Tibial nerve (tissue), 4 donors: ENCODE measurements at places on chromosomes 6 and 20.

GRCh38 chr20:61835301-61835700 is 230.4 kb downstream of the TAF4 start:
- DNase-seq, result no peak

- DNase-seq, result no peak
These were observed 181.4 kb downstream of the GMPR start for GRCh38 chr6:16419636-16420336.

DNA sequence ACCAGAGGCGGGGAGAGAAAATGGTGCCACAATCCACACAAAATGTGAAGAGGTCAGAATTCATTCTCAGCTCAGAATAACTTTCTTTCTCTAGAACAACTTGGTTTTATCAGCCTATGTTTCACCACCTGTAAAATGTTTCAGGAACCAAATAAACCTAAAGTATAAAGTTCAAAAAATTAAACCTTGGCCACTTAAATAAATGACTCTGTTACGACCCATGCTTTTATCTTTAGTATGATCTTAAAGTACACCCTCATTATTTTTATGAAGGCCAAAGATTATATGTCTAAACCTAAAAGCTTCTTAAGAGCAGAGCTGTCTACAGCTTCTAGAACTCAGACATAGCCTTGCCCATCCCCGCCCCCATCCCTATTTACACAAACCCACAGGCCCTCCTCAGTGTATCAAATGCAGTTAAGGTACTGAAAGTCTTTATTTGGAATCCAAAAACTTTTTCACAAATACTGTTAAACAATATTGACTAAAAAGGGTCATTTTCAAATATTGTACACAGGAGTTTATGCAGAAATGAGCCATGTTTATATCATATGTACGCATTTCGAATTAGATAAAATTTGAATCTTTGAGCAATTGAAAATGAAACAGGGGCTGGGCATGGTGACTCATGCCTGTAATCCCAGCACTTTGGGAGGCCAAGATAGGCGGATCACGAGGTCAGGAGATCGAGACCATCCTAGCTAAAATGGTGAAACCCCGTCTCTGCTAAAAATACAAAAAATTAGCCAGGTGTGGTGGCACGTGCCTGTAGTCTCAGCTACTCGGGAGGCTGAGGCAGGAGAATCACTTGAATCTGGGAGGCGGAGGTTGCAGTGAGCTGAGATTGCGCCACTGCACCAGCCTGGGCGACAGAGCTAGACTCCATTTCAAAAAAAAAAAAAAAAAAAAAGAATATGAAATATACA is 5.7 kb upstream of the NHSL1 start:
- no peak for DNase-seq

DNA sequence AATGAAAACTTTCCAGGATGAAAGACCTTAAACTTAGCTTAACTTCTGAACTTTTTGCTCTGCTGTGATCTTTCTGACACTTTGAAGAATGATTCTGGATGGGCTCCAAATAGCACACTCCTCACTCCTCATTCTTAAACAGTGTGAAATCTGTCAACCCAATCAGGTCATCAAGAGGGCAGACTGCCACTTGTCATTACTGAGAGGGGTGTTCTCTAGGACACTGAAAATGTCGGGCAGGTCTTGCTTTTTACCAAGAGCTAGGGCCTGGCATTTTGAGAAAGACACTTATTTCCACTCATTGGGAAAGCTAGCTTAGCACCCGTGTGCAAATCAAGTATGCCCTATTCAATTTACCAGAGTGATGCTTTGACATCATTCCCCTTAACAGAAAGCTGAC is 122.2 kb downstream of the MTFR2 start:
- no peak for DNase-seq

DNA sequence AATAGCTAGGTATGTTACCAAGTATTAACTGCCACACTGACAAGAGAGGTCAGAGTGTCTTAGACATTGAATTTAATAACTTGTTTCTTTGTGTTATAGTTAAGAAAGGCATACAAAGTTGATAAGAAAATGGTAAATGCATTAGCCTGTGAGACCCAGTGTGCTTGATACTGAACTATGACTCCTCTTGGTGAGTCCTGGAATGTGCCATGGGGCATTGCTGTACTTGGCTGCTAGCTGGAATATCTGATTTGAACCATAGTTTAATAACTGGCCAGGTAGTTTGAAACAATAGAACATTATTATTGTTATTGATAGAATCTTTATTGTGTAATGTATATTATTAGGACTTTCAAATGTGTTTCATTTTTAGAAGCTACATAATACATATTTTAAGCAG is 70.0 kb downstream of the ZFAND3 start:
- no peak for DNase-seq

DNA sequence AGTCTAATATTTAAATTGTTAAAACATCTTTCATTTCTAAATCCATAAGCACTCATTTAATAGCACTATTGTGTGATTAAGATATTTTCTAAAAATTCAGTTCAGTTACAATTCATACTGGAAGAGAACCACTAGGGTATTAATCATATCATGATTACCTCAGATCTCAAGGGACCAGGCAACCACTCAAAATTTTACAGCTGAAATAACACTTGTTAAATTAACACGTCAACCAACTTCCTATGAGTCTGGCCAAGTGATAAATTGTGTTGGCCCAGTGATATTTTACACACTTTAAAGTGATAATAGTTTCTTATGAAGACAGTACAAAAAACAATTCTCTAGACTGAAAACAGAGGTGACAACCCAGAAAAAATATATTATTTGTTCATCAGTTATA is 869.0 kb upstream of the ADGRB3 start:
- DNase-seq, result no peak

DNA sequence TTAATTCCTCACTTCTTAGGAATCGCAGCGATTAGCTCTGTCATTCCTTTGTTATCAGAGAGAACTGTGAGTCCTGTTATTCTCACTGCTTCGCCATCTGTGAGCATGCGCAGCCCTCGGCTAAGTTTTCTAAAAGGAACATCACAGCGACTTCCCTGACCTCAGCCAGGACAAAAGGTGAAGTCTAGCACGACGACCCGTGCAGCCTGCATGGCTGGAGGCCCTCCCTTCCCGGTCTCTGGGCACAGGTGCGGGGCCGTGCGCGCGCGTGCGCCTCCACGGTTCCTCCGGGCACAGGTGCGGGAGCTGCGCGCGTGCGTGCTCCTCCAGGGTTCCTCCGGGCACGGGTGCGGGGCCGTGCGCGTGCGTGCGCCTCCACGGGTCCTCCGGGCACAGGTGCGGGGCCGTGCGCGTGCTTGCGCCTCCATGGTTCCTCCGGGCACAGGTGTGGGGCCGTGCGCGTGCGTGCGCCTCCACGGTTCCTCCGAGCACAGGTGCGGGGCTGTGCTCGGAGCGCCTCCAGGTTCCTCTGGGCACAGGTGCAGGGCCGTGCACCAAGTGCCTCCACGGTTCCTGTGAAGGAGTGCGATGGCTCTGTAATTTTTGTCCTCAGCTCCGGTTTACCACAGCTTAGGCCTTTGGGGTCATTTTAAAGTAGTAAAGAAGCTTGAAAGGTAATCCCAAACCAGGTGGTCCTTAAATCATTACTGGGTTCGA is 212.3 kb downstream of the ERMARD start:
- DNase-seq, result no peak

DNA sequence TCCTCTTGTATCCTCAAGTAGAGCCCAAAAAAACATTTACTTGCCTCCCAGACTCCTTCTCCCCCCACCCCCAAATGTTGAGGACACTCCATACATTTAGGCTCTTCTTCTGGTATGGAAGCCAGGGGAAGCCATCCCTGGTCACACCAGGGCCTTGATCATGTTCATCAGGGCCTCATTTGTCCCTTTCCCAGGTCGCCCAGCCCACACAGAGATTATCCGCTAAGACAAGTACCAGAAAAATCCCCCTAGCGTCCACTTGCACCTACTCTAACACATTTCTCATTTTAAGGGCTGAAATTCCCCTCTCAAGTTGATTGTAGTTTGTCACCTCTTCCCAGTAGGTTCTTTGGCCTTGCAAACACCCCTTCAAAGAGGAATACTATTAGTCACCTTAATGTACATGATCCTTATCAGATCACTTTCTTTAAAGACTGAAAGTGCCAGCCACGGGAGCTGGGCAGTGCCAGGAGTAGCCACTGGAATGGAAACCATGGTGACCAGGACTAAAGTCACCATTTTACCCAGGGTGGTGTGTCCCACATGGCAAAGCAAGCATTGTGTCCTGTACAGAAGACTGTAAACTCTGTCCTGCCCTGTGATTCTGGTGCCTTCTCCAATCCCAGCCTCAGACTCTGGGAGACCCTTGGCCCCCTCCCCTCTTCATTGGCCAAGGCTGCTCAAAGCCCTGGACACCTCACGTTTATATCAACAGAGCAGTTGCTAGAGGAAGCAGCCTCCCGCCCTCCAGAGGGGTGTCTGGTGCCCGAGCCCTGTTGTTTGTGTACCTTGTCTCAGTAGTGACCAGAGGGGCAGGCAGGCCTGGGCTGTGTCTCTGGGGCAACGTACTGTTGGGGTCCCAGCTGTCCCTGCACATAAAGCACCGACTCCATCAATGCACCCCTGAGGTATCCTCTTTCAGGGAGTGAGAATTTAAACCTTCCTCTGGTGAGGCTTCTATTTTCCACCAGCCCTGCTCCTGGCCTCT is 5.0 kb upstream of the APOBEC2 start:
- DNase-seq, result no peak

DNA sequence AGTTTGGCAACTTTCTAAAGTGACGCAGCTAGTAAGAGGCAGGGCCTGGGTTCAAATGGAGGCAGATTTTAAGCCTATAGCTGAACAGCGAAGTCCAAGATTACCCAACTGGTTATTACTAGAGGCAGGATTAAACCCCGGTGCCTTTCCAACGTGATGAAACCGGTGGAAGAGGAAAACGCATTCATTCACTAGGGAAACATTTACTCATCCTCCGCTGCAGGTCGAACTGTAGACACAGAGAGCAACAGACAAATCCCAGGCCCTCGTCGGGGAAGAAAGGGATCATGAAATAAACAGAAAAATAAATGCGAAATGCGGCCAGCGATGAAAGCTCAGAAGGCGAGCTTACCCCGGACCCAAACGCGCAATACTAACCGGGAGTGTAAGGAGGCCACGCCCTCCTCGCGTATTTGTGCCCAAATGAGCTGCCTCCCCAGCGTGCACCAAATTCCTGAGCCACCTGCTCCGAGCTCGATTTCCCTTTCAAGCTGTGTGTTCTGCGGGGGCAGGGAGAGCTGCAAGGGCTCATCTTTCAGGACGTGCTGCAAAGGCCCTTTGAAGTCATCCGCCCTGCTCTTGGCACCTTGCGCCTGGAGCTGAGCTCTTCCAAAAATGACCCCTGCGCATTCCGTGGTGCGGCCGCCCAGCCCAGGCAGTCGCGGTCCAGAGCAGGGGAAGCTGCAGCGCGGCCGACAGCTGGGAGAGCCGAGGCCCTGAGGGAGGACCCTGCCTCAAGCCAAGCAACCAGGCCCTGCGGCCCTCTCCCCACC is 46.9 kb downstream of the PDYN start:
- DNase-seq, result no peak

GRCh38 chr20:50903353-50904051 is 27.7 kb downstream of the ADNP start:
- no peak for DNase-seq

DNA sequence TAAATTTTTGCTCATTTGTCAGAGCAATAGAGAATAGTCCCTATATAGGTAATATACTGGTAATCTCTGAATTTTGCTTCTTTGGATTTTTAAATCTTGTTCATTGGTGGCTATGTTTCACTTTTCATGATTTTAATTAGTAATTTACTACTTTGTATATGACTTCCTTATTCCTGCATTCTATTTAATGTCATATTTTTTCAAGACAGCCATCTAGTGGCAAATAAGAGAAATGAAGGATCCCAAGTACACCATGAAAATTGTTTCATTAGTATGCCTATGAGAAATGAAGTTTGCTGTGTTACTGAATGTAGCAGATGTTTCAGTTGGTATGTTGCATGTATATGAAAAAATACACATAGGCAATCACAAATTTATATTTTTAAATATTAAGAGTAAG is 82.4 kb downstream of the ZNF292 start:
- no peak for DNase-seq

DNA sequence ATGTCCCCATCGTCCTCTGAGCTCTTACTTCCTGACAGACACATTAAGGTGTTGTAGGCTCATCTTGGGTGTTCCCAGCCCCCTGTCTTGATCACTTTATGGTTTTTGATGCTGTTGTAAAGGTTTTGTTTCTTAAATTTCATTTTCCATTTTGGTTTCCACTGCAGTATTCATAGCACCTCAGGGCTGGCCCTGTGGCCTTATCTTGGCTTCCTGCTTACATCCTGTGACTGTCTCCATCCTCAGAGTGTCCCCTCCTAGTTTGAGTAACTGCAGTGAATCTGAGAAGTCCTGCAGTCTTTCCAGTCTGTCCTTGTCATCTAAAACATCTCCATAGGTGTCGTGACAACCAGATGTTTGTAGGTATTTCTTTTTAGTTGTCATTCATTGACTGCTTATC is 50.9 kb downstream of the JARID2 start:
- DNase-seq, result no peak

- DNase-seq, result no peak
These were observed 8.6 kb downstream of the HS3ST5 start for GRCh38 chr6:114334237-114334636.

DNA sequence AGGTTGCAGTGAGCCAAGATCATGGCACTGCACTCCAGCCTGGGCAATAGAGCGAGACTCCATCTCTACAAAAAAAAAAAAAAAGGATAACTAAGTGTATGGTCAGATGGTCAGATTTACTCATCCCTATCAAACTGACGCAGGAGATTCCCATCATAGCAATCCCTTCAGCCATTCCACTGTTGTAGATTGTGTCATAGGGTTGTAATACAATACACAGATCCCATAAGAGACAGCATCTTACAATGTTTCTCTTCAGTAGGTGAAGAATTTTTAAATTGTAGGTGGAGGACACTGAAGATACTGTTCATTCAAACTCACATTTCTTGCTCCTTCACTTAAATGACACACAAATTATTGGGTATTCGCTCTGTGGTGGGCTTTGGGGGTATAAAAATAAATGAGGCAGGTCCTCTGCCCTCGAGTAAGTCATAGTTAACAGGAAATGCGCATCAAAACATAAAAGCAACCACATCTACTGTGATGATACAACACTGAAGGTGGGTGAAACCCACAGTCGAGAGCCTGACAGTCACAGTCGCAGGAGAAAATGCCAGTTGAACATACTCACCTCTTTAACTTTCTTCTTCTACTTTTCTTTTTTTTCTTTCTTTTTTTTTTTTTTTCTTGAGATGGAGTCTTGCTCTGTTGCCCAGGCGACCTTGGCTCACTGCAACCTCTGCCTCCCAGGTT is 205.5 kb downstream of the ZNF217 start:
- DNase-seq, result no peak
